ENCODE measurements at places on chromosomes 2 and 18.

DNA sequence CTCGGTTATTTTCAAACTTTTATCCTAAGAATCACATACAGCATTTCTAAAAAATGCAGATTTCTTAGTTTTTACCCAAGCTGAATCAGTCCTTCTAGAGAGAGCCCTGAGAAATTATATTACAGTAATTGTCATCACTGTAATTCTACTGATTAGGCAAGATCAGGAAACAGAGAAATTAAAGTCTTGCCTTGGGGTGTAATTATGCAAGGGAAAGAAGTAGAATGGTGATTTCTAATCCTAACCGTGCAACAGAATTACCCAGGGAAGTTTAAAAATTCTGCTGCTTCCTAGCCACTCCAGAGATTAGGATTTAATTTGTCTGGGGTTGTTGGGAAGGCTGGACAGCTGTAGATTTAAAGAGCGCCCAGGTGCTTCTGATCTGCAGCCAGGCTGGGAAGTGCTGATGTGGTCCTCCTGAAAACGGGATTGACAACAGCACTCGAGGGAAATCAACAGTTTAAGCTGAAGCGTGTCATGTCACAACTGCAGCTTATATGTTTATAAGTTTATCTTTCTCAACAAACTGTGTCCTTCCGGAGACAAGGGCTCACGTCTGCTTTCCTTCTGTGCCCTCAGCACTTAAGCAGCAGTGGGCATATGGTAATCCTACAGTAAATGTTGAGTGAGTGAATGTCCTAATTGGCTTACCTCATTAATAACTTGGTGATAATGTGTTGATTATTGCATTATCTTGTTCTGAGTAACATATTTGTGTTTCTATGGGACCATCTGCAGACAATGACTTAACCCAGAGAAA, 671.9 kb upstream of the SOX11 start:
- no peak for DNase-seq

DNA sequence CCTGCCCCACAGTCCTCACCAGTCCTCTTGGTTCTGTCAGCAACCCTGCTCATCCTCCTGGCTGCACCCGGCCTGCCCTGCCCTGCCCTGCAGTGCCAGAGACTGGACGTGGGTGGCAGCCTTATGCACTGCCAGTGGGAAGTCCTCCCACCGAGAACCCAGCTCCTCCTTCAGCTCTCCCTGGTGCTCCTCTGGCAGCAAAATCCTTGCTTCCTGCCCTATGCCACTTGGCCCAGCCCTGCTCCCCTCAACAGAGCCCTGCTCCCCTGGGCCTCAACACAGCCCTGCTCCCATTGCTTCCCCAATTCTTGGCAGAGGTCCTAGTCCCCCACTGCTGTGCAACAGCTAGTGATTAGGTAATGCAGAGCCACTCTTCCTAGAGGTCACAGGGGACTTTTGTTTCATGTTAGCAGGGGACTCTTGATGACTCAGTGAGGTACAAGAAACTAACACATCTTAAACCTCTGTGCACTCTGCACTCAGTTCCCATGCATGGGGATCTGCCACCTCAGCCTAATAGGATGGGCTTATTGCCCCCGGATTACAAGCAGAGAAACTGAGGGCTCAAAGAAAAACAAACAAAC, 58.0 kb upstream of the EDAR start:
- DNase-seq: no peak

GRCh38 chr2:65227020-65227455, 593 bp upstream of the ACTR2 start:
- no peak for DNase-seq

- peak; percentile 4 for DNase-seq
Observed at GRCh38 chr2:160252278-160252887, 52.3 kb upstream of the ITGB6 start.

All from NCI-H774 (cell line).